Bronchial epithelial cell (primary cell): ENCODE measurements at places on chromosomes 1 and 21. TPM values are rescaled to one million over a fixed set of nuclear protein-coding genes. Genes with fewer than 3 reads are reported as not detected.

PDZK1IP1 gene
- 0.26 and 1.9 TPM in 2 replicates for total RNA-seq

PALMD gene
- total RNA-seq, result 1.3 and 4.7 TPM in 2 replicates

MCOLN2 gene
- under 0.01 and 0.64 TPM in 2 replicates for total RNA-seq

ESRRG gene
- total RNA-seq, result 0.13 TPM in 1 of 2 replicates, not detected in the other

UBL4B gene
- total RNA-seq, result not detected in 2 replicates
